EL (cell line): ENCODE measurements at places on chromosomes 4 and X.

DNA sequence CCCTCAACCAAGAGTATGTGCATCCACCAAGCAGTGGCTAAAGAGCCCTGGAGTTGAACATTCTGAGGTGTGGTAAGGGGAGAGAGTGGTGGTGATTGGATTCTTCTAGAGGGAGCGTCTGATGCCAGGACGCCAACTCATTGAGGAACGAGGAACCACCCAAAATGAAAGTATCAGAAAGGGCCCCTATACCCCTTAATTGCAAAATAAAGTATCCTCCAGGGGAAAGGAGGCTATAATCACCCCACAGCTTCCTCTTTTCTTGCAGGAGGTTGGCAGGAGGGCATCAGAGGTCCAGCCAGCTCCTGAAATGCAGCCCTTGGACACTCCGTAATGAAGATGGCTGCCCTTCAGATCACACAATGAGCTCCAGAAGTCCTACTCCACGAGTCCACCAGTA, 5.3 kb upstream of the KIAA1210 start:
- no peak for DNase-seq

DNA sequence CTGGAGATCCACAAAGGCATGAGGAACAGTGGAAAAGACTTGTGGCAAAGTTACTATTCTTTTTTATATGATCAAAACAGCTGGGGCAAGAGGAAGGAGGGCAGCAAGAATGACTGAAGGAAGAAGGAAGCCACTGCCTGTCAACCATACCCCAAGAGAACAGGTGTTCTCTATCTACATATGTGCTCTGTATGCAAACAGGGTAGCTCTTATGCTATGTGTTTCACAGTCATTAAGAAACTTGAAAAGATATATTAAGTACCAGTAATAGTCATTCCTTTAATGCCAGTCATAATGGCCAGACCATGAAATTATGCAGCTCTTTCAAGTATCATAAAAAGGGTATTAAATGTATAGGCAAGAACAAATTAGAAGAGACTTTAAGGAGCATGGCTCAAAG, 363.9 kb downstream of the KLHL13 start:
- no peak for DNase-seq

GRCh38 chr4:183392377-183392776, 52.1 kb upstream of the CDKN2AIP start:
- no peak for DNase-seq

DNA sequence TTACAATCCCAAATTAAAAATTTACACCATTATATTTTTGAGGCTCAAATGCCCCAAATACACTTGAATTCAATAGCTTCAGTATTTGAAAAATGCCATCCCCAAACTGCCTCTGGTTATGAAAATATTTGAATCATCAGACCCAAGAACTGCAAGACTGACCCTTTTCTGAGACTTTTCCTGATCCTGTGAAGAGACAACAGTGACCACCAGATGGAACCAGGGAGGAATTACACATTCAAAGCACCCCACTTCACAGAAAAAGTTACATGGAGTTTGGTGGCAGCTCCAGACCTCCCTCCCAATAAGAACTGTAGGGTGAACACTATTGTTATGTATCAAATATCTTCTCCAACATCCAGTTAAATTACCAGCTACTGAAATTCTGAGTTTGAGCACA, 44.0 kb upstream of the SCD5 start:
- DNase-seq, result peak; percentile 19

- no peak for DNase-seq
Observed at GRCh38 chrX:137424679-137425078, 141.2 kb upstream of the ZIC3 start.

DNA sequence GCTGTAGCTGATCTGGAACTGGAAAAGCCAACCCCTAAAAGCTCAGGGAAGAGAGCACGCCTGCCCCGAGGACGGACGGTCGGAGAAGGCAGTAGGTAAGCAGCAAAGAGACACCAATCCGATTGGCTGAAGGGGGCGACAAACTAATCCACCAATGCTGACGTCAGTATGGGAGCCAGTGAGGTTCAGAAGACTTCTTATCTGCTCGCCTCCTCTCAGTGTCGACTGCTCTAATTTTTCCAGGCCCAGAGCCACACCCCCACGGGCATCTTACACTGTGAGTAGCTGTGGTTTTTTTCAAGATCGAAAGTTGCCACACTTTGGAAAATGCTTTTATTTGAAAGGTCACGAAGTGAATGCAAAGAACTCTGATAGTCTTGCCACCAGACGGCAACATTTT, at the start of gene DCAF8L1:
Gene DCAF8L1, minus strand, starts transcription at position 101 of the 400 bp plus-strand sequence. CDS start 115 bp downstream, outside the sequence.
- DNase-seq, result no peak

- DNase-seq, result no peak
Observed at GRCh38 chr4:132328761-132329160, 820.3 kb upstream of the PCDH10 start.

GRCh38 chrX:123822965-123823364, 36.9 kb upstream of the XIAP start:
- DNase-seq, result no peak

GRCh38 chr4:187227907-187228704, 504.4 kb upstream of the FAT1 start:
- DNase-seq, result peak; percentile 13

GRCh38 chr4:3674479-3674851, 91.7 kb upstream of the ADRA2C start:
- no peak for DNase-seq

DNA sequence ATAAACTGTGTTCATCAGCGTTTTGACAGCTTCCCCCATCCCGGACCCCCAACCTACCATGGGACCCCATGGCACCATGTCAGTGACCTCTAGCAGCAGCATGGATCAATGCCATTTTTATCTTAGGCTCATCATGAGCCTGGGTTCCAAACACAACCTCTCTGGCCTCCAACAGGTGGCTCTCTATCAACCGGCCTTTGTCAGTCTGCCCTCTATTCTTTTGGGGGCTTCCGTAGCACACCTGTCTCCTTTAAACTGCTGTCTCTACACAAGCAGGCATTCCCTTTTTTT, 721 bp upstream of the TMEM150C start:
- no peak for DNase-seq
